ENCODE measurements at places on chromosomes 12 and 14.
A peak's percentile ranks its signal among the peaks of the same experiment; 100 is the strongest.

GRCh38 chr14:34930591-34931091 lies 52.2 kb upstream of the SRP54 start:
- no peak for DNase-seq

GRCh38 chr12:4393211-4393610 lies 13.7 kb upstream of the FGF23 start:
- DNase-seq: no peak

DNA sequence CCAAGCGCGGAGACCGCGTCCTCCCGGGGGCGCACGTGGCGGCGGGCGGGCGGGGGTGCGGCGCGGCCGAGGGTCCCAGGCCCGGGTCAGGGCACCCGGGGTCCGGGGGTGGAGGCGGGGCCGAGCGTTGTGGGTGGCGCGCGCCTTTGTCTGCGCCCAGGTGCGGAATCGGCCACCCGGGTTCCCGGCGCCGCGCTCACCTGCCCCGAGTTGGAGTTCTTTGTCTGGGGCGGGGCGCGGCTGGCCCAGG lies 50.1 kb downstream of the LRCOL1 start:
- DNase-seq: no peak

- no peak for DNase-seq
These were observed 11.6 kb upstream of the RAN start for GRCh38 chr12:130860311-130860710.

DNA sequence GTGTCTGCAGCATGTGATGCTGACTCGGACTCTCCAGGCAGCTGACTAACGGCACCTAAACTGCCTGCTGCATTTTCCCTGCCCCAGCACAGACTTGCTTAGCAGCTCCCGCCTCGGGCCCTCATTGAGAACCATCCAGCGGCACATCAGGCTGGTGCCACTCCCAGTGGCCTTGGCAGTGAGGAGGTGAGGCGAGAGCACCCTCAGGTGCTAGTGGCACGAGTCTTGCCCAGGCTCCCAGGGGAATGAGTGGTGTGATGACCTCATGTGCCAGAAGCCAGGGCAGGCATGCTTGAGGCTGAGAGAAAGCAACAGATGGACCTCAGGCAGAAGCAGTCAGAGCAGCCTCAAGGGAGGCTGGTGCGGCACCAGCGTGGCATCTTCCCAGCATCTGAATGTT lies 60.2 kb downstream of the PRKCH start:
- DNase-seq: no peak

DNA sequence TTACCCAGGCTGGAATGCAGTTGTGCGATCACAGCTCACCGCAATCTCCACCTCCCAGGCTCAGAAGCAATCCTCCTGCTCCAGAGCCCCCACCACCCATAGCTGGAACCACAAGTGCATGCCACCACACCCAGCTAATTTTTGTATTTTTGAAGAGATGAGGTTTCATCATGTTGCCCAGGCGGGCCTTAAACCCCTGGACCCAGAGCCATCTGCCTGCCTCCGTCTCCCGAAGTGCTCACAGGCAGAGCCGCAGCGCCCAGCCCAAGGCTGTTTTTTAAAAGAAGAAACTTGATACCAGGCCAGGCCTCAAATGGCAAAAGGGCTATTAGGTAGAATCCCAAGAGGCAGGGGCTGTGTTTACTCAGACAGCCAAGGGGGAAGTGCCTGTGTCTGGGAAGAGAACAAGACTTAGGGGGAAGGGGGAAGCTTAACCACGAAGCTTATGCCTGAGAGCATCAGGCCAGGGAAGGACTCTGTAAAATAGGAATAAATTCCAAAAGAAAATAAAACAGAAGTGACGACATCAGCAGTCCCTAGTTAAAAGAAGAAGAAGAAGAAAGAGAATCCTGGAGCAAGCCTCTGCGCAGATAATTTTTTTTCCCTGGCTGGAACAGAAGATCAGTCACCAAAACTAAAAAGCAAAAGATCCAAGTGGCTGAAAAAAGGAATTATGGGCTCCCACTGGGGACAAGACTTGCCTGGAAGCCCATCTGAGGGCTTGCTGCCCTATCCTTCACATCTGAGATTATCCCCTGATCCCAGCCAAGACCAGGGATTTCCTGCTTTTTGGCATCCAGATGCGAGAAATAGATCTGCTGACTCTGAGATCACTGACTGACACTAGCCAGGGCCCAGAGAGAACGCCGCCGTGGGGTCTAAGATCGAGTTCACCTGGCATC lies 170.5 kb downstream of the NDUFA12 start:
- no peak for DNase-seq

- no peak for DNase-seq
These were observed 13.1 kb downstream of the EVL start for GRCh38 chr14:100078216-100078803.

- DNase-seq: no peak
These were observed 178.9 kb upstream of the FKBP4 start for GRCh38 chr12:2615665-2616402.

DNA sequence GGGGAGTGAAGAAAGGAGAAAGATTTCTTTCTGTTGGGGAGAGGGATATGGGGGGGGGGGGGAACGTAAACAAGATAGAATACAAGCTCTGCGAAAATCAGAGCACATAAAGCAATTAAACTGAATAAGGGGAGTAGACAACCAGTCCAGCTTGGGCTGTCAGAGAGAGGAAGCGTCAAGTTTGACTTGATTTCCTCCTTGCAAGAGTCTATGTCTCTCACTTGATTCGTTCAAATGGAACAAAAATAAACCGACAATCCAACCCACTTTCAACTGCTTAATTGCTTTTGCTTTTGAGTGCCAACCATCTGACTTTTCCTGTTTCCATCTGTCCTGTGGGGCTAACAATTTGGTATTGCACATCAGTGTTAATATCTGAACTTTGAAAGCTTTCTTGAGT lies 942 bp downstream of the SYT1 start:
- no peak for DNase-seq

DNA sequence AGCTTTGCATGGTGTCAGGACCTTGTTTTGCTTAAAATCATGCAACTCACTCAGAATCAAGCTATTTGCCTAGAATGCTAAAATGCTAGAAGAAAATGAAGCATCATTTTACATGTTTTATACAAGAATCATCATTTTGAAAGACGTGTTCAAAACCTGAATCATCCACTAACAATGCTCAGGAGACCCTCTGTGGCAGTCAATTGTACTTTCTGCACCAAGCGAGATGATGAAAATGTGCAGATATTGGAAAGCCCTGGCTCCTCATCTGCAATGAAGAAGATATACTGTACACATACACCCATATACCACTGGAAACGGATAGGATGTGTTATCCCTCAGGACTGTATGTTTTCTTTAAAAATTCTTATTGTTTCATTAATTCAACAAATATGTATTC lies 92.7 kb downstream of the DYRK2 start:
- DNase-seq: no peak

- peak; percentile 35 for DNase-seq
These were observed 70.0 kb upstream of the VPS33A start for GRCh38 chr12:122336015-122336946.

- no peak for DNase-seq
These were observed 71.4 kb upstream of the SRSF5 start for GRCh38 chr14:69695322-69696203.

DNA sequence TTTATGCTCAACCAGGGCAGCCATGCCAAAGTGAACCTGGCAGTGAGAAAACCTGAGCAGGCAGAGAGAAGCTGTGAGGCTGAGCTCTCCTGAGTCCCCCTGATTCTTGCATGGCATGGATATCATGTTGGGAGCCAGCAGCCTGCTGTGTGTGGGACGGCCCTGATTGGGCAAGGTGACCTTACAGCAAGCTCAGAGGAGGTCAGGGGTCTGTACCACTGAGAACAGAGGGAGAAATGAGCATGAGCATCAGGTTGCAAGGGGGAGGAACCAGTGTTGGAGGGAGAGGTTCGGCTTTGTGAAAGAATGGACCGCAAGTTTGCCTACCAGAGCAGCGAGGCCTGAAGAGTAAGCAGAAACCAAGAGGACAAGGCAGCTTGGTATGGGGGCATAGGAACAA lies 59.1 kb upstream of the PTGR2 start:
- DNase-seq: no peak

DNA sequence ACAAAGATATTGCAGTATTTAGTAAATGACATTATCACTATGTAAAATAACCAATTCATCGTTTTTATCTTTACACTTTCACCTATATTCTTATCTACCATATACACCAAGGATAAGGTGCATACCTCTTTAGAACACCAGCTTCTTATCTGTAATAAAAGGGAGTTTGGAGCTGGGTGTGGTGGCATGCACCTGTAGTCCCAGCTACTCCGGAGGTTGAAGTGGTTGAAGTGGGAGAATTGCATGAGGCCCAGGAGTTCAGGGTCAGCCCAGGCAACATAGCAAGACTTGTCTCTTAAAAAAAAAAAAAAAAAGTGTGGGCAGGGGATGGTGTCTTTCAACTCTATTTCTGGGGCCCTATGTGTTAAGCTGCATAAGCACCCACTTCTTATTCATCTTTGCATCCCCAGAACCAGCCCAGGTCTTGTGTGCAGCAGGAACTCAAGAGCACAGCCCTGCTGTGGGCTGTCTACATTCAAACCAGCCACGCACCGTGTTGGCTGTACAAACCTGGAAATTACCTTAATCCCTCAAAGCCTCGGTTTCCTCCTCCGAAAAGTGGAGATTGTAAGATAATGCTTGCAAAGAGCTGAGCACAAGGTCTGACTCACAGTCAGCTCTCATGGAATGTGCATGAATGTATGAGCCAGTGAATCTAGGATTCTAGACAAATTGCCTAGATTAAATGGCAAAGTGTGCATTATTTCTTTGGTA lies 256.6 kb upstream of the FOXN3 start:
- DNase-seq: no peak

DNA sequence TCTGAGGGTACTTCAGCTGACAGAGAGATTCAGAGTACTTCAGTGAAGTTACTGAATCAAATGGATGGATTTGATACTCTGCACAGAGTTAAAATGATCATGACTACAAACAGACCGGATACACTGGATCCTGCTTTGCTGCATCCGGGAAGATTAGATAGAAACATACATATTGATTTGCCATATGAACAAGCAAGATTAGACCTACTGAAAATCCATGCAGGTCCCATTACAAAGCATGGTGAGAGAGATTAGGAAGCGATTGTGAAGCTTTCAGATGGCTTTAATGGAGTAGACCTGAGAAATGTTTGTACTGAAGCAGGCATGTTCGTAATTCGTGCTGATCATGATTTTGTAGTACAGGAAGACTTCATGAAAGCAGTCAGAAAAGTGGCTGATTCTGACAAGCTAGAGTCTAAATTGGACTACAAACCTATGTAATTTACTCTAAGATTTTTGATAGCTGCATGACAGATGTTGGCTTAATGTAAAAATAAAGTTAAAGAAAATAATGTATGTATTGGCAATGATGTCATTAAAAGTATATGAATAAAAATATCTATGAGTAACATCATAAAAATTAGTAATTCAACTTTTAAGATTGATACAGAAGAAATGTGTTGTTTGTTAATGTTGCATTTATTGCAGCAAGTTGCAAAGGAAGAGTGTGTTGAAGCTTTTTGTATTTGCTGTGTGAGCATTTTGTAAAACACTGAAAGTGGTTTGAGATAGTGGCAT lies 136.1 kb upstream of the RAP1B start:
- DNase-seq: no peak

DNA sequence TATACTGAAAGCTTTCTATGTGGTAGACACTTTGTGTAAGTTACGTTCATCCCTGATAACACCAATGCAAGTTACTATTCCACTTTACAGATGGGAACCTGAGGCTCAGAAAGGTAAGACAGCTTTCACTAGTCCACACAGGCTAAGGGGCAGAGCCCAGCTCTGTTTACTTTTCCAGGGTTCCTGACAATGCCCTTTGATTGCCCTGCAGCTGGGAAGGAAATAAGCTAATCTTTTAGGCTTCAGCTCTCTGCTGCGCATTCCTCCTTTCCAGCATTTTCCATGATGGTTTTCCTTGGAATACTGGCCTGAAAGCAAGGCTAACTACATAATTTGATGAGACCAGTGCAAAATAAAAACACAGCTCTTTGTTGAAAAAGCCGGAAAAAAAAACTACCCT lies 185.7 kb upstream of the BTG1 start:
- no peak for DNase-seq

DNA sequence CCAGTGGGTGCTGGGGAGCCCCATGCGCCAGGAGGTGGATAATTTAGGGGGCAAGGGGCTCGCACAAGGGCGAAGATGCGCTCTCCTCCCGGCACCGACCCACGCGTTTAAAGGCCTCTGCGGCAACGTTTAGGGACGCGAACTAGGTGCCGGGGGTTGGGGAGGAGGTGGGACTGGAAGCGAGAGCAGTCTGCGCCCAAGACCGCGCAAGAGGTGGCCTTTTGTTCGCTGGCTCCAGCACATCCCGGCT lies 1.3 kb downstream of the SLC38A1 start:
- DNase-seq: peak; percentile 17

- DNase-seq: no peak
These were observed 235.8 kb upstream of the ALG10 start for GRCh38 chr12:33786532-33786931.

- DNase-seq: no peak
These were observed 615.2 kb downstream of the RPS29 start for GRCh38 chr14:48970943-48971342.

- peak; percentile 3 for DNase-seq
These were observed 21.3 kb downstream of the LRRIQ1 start for GRCh38 chr12:85057370-85057963.

GRCh38 chr14:59293935-59294661 lies 105.6 kb downstream of the DAAM1 start:
- DNase-seq: no peak

DNA sequence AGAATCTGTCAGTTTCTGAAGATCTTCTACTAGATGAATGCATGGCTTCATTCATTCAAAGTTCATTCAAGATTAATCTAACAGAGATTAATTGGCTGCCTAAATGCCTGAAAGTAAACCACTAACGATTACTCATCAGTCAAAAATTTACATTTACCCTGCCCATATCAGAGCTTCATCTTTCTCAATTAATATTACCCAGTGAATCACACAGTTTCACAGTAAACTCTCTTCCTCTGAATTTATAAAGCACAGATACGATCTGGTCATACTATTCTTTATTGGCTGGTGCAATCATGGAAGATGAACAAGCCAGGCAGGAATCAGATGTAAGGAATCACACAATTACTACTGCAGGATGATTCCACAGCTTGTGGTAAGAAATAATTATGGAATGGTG lies 377.7 kb downstream of the SLC16A7 start:
- no peak for DNase-seq

Measured in stimulated activated CD4-positive, alpha-beta T cell treated with anti-CD3 and anti-CD28 coated beads, Interleukin-4, amount 100 ng/mL, for 48 hours (primary cell).